ENCODE measurements at places on chromosomes 16 and 17. TPM values are rescaled to one million over a fixed set of nuclear protein-coding genes. Genes with fewer than 3 reads are reported as not detected.

TMEM235 gene
- not detected for polyA plus RNA-seq

GPR179 gene
- 0.01 TPM for polyA plus RNA-seq

RANGRF gene
- 10.3 TPM for polyA plus RNA-seq

CACNG3 gene
- polyA plus RNA-seq: not detected

KRTAP2-1 gene
- not detected for polyA plus RNA-seq

GSG1L gene
- polyA plus RNA-seq: not detected

ACE gene
- 2.7 TPM for polyA plus RNA-seq

RBL2 gene
- 23.5 TPM for polyA plus RNA-seq

ARHGAP44 gene
- 0.50 TPM for polyA plus RNA-seq

C1QL1 gene
- not detected for polyA plus RNA-seq

C16orf54 gene
- 0.38 TPM for polyA plus RNA-seq

SLC13A2 gene
- 0.52 TPM for polyA plus RNA-seq

CHST4 gene
- polyA plus RNA-seq: 10.5 TPM

KRT24 gene
- not detected for polyA plus RNA-seq

SLC5A11 gene
- polyA plus RNA-seq: 1.2 TPM

ELMO3 gene
- 1.7 TPM for polyA plus RNA-seq

HCRT gene
- polyA plus RNA-seq: not detected

KRTAP16-1 gene
- not detected for polyA plus RNA-seq

SPNS2 gene
- polyA plus RNA-seq: 4.0 TPM

CACNG4 gene
- 0.02 TPM for polyA plus RNA-seq

EVI2A gene
- polyA plus RNA-seq: 1.1 TPM

ADGRG3 gene
- 0.63 TPM for polyA plus RNA-seq

SLC47A1 gene
- polyA plus RNA-seq: 34.8 TPM

OTOP2 gene
- not detected for polyA plus RNA-seq

MYH2 gene
- polyA plus RNA-seq: not detected

TP53TG3 gene
- not detected for polyA plus RNA-seq

KRT23 gene
- not detected for polyA plus RNA-seq

HEATR3 gene
- 6.8 TPM for polyA plus RNA-seq

GALR2 gene
- polyA plus RNA-seq: 0.14 TPM

FGF11 gene
- polyA plus RNA-seq: 0.17 TPM

DUS2 gene
- polyA plus RNA-seq: 6.9 TPM

HES7 gene
- polyA plus RNA-seq: not detected

DPEP2 gene
- 1.9 TPM for polyA plus RNA-seq

UBE2I gene
- polyA plus RNA-seq: 23.2 TPM

PITPNM3 gene
- 1.8 TPM for polyA plus RNA-seq

PPP1R1B gene
- polyA plus RNA-seq: not detected

TMEM100 gene
- polyA plus RNA-seq: 2.2 TPM

TNFSF13 gene
- polyA plus RNA-seq: 9.3 TPM

GLIS2 gene
- polyA plus RNA-seq: 1.4 TPM

KRTAP4-6 gene
- not detected for polyA plus RNA-seq

TPSG1 gene
- 0.55 TPM for polyA plus RNA-seq

XYLT2 gene
- polyA plus RNA-seq: 5.7 TPM

ENDOV gene
- polyA plus RNA-seq: 5.8 TPM

ANKRD11 gene
- 16.3 TPM for polyA plus RNA-seq

DNAH2 gene
- 0.03 TPM for polyA plus RNA-seq

KRTAP1-1 gene
- not detected for polyA plus RNA-seq

ADPRM gene
- 10.8 TPM for polyA plus RNA-seq

GPR139 gene
- not detected for polyA plus RNA-seq

ZNF287 gene
- 1.2 TPM for polyA plus RNA-seq

G6PC1 gene
- polyA plus RNA-seq: 84.7 TPM

SLC38A8 gene
- polyA plus RNA-seq: 0.22 TPM

GJD3 gene
- polyA plus RNA-seq: 0.48 TPM

RUNDC1 gene
- 3.2 TPM for polyA plus RNA-seq

CALB2 gene
- not detected for polyA plus RNA-seq

LUC7L gene
- 19.8 TPM for polyA plus RNA-seq

SOX15 gene
- polyA plus RNA-seq: 0.33 TPM

CFAP119 gene
- polyA plus RNA-seq: 1.6 TPM

SOCS7 gene
- 2.2 TPM for polyA plus RNA-seq

TAF15 gene
- polyA plus RNA-seq: 13.5 TPM

PDE6G gene
- polyA plus RNA-seq: 1.9 TPM

Data from liver (tissue), 10 donors.